ENCODE measurements at places on chromosomes 6 and 20. TPM values are rescaled to one million over a fixed set of nuclear protein-coding genes. Genes with fewer than 3 reads are reported as not detected.

The LRFN2 gene
- not detected for total RNA-seq

The PCED1A gene
- total RNA-seq = 20.7 TPM

DNA sequence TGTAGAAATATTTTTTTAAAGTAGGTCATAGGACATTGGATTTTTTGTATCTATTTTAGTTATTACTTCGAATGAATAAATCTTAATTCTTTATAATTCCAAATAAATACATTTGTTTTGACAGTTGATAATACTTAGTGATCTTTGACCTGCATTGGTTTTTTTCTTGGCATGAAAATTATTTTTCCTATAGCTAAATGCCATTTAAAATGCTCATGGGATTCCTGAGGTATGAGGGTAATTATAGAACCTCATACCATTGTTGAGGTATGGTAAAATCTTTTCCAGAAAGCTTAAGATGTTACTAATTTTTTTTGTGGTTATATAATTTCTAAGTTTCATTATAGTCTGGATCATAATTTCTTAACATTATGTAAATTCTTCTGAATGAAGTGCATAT lies 8.3 kb downstream of the PM20D2 start:
- DNase-seq = no peak

DNA sequence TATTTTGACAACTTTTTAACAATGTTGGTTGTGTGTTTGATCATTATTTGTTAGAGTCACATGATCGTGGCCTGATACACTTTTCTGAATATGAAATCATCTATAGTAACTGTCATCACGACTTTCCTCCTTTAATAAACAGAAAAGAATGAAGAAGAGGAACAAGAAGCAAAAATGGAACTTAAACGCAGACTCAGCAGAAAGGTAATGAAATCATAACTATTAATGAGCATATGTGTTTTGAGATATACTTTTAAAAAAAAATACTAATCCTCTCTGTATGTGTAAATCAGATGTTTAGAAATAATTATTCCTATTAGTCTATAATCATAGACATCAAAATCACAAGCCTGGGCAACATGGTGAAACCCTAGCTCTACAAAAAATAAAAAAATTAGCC lies 60.1 kb upstream of the LTV1 start:
- DNase-seq = no peak

- no peak for DNase-seq
Observed at GRCh38 chr20:47334022-47334551, 22.4 kb downstream of the ZMYND8 start.

DNA sequence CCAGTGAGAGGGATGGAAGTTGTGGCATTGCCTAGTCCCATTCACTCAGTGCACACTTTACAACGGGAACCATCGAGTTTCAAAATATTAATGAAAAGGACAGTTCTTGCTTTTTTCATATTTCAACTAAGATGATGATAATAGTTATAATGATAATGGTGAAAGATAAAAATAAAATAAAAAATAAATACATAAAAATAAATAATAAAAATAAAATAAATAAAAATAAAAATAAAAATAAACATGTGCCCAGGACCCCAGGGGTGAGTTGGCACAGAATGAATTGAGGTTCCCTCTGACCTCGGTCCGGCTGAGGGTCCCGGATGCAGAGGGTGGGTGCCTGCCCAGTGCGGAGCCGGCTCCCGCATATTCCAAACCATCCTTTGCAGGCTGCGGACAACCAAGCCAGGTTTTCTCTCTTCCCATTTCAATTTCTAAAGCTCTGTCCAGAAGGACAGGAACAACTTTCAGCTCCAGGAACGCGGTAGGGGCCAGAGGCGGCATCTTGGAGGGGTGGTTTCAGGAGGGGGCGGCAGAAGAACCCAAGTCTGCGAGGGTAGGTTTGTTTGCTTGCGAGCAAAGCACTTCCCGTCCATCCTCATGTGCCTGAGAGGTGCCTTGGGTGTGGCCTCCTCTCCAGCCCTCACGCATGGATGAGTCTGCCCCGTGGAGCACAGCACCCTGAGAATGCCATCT lies 236.8 kb downstream of the DLL1 start:
- DNase-seq = peak; percentile 8

- DNase-seq = no peak
Observed at GRCh38 chr6:108544606-108545005, 16.1 kb upstream of the FOXO3 start.

DNA sequence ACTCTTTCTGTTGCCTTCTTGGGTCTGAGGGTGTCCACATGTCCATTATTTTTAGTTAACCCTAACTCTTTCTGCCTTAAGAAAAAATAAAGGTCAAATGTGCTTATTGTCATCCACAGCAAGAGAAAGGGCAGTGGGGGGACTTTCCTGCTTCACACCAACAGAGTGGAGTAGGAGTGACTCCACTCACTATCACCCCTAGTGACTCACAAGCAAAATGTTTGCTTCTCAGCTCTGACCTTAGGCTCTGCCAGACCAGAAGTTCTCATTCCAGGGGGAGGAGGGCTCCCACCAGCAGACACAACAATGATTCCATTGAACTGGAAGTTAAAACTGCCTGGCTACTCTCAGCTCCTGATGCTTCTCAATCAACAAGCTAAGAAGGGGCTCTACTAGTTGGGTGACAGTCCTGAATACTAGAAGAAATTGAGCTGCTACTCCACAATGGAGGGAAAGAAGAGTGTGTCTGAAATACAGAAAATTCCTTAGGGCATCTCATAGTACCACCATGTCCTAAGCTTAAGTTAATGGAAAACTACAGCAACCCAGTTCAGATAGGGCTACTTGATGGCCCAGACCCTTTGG lies 83.9 kb upstream of the AFDN start:
- no peak for DNase-seq

GRCh38 chr20:20174089-20174835 lies 121.9 kb downstream of the CFAP61 start:
- no peak for DNase-seq

DNA sequence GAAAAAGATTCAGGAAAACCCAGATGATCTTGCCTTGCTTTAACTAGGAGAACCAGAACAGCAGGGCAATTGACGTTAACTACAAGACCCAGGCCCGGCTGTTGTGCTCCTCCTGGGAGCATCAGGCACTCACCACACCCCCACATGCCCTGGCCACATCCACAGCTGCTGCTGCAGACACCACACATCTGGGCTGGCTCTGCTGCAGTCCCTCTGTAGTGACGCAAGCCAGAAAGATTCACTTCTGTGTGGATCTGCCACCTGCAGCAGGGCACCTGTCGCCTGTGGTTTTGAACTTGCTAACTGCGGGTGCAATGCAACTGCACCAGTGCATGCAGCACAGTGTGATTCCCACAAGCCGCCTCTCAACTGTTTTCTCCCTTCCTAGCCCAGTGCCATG lies 228.8 kb downstream of the SYNDIG1 start:
- no peak for DNase-seq

- DNase-seq = no peak
Observed at GRCh38 chr20:50108556-50109235, 4.3 kb downstream of the UBE2V1 start.

DNA sequence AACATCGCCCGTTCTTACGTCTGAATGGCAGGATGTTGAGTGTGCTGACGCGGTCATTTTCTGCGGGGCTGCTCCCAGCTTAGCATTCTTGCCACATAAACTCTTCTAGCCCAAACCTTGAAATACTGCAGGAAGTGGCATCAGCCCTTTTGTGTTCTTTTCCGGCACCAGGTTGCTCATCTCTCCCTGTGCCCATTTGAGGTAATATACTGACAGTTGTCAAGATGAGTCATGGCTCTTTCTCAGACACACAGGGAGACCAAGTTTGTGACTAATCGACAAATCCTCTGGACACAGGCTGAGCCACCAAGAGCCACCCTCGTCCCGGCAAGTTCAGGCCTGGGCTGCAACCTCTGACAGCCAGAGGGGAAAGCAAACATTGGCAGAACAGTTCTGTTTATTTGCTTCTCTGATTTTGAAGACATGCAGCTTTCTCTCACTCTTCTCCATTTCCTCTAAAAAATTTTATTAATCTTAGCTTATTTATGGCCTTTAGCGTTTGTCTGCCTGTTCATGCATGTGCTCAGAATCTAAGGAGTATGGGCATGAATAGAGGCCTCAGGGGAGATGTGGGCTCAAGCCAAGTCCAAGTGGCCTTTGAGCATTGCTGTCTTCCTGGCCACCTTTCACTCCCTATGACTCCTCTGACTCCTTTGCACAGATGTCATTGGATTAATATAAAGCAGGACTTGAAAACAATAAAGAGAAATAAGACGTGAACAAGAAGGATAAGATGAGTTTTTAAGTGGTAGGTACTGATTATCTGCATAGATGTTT lies 328.2 kb upstream of the JAG1 start:
- no peak for DNase-seq

All from heart left ventricle (tissue), 16 donors.